Stimulated activated CD4-positive, alpha-beta T cell treated with anti-CD3 and anti-CD28 coated beads, TNF-alpha, amount 100 ng/mL, for 24 hours (primary cell): ENCODE measurements at places on chromosomes 16 and 17.

GRCh38 chr17:12756786-12757185 lies 32.5 kb upstream of the ARHGAP44 start:
- DNase-seq: no peak

DNA sequence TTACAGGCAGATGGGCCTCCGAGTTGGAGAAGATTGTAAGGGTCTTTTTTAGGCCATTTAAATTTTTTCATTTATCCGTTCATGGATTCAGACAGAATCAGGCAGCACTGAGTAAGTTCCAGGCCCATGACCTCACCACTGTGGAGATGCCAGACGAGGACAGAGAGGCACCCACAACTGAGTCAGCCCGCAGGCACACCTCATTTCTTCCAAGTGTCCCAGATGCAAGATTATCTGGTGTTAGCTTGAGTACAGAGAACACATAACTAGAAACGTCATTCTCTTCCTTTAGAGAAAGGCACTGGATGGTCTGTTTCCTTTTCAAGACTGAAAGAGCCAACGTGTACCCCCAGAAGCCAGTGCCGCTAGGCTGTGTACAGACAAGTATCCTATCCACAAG lies 16.9 kb downstream of the CLEC16A start:
- DNase-seq: no peak

DNA sequence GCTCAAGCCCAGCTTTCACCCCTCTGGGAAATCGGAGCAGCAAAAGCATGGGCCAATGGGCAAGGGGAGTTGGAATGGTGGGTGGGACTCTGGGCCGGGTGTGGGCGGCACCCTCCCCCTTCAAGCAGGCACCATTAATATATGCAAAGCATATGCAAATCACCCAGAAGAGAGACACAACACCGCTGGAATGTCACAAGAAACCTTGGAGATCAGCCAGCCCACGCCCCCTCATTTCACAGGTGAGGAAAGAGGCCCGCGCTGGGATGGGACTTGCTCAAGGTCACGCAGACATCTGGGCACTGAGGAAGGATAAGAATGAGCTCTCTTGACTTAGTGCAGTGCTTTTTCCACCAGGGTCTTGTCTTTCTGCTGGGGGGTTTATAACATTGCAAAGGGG lies 4.8 kb downstream of the SRCIN1 start:
- DNase-seq: no peak

DNA sequence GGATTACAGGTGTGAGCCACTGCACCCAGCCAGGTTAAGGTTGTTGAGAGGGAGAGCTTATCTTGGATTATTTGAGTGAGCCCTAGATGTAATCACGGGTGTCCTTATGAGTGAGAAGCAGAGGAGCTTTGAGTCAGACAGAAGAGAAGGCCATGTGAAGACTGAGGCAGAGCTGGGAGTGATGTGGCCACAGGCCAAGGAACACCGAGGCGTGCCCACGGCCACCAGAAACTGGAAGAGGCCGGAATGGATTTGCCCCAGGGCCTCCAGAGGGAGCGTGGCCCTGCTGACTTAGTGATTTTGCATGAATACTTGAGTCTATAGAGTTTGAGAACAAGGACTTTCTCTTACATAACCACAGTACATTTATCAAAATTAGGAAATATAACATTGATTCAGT lies 137.7 kb downstream of the RPTOR start:
- no peak for DNase-seq

- DNase-seq: no peak
Observed at GRCh38 chr17:32015245-32016013, 8.2 kb downstream of the LRRC37B start.

- no peak for DNase-seq
Observed at GRCh38 chr16:28179354-28179753, 32.4 kb downstream of the XPO6 start.

DNA sequence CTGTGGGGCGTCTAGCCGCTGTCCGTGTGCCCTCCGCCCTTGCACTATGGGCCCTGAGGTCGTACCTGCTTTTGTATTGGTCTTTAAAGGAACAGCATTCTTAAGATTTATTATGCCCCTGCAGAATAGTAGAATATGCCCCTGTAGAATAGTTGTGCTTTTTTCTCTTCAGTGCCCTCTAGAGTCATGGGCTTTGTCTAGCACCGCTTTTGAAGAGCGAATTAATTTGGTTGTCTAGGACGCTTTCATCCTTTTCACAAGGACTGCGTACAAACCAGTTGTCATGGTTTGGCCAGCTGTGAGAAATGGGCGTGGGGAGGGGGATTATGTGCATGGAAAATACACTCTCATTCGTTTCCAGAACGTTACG lies 621 bp downstream of the CEP95 start:
- peak; percentile 6 for DNase-seq

DNA sequence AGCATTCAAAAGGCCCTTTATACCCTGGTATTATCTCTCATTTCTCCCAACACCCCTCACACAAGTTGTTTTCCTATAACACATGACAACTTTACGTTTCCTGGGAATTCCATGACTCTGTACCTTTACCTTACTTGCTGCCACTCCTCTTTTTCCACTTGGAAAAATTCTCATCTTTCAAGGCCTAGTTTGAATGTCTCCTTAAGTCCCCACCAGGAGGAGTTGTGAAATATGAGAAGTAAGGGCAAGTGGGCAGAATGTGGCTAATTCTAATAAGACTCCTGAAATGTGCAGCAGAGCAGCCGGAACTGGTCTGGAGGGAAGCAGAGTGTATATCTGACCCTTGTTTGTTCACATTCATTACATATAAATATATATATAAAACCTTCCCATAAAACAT lies 39.7 kb downstream of the BRCA1 start:
- DNase-seq: no peak

DNA sequence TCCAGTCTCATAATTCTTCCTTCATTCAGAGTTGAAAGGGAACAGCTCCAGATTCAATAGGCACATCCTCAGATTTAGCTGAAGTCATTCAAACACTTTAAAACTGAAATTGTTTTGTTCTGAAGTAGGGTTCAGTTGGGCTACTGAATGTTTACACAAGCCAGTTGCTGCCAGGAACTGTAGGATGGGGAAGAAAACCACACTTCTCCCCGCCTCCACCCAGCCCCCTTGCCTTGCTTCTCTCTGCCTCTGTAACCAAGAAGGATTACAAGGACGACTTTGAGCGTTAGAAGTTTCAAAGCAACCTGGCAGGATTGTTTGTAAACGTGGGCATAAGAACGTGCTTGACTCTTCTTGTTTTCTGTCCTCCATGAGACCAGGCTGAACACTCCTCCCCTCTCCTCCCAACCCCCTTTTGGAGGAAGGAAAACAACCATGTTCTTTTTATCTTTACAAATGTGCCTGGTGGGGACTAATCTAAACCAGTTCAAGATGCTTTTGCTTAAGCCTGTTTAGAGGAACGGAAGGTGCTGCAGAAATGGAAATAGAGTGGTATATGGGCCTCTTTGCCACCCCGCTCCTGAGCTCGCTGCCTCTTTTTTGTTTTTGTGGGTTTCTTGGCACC lies 287.9 kb downstream of the FTO start:
- DNase-seq: no peak

GRCh38 chr17:51423421-51424160 lies 163.2 kb downstream of the UTP18 start:
- DNase-seq: no peak

DNA sequence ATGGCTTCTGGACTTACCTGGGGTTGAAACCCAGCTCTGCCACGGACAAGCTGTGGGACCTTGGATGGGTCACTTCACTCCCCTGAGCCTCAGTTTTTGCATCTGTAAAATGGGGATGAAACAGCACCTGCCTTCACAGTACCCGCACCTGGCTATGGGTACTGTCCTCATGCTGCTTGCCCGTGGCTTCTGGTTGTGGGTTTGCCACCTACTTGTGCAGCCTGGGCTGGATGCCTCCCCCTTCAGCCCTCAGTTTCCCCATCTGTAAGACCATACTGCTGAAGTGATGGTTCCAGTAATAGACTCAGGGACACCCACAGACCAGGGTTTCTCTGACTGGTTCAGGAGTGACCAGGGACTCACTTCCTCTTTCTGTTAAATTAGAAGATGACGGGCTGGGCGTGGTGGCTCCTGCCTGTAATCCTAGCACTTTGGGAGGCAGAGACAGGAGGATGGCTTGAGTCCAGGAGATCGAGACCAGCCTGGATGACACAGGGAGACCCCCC lies 9.4 kb downstream of the GLIS2 start:
- no peak for DNase-seq

DNA sequence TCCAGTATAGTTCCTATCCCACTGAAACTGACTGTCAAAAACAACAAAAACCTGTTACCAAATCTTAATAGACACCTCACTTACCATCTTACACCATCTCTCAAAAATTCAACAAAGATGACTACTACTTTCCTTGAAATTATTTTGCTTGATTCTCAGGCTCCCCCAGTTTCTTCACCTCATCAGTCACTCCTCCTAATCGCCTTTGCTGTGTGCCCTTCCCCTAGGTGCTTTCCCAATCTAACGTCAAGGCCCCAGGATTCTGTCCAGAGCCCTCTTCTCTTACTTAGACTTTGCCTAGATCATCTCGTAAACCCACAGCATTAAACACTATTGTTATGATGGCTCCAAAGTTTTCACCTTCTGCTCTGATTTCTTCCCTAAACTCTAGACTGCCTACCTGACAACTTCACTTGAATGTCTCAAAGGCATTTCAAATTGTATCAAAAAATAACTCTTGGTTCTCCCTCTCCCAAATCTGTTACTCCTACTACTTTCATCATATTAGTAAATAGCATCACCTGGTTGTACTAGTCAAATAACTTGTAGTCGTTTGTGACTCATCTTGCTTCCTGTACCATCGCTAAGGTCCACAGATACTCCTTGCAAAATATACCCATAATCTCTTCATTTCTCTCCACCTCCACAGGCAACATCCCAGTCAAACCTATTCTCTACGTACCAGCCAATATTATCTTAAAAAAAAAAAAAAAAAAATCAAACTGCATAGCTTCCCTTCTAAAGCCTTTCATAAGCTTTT lies 18.0 kb downstream of the C16orf87 start:
- no peak for DNase-seq

- no peak for DNase-seq
Observed at GRCh38 chr17:61383689-61384201, 15.9 kb upstream of the TBX2 start.

- DNase-seq: no peak
Observed at GRCh38 chr16:26680671-26681070, 386.1 kb upstream of the C16orf82 start.

- no peak for DNase-seq
Observed at GRCh38 chr16:85720302-85720637, 30.6 kb downstream of the C16orf74 start.

DNA sequence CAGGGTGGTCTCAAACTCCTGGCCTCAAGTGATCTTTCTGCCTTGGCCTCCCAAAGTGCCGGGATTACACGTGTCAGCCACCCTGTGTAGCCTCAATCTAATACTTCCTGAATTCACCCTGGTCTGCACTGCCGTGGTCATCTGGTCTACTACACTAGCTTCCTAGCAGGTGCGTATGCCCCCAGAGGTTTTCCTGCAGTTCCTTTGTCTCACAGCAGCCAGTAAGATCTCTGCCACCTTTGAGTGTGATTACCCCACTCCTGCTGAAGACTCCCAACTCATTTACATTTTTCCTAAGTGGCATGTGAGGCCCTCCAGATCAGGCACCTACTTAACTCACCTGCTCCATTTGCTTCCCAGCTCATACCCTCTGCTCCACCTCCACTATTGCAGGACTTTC lies 5.1 kb upstream of the DDX19A start:
- no peak for DNase-seq

GRCh38 chr17:38919316-38920078 lies 5.9 kb upstream of the LASP1NB start:
- DNase-seq: no peak

DNA sequence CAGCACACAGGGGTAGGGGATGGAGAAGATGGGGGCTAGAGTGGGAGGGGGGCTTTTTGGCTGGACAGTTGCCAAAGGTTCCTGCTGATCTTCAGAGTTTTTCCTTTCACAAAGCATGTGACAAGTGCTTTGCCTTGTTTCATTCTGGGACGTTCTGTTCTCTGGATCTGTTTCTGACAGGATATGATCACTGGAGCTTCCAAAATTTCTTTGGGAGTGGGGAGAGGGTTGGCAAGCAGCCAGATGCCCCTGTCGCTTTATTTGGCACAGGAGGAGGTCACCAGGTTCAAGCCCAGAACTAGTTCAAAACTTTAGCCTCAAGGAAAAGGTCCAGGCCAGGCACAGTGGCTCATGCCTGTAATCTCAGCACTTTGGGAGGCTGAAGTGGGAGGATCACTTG lies 68.5 kb upstream of the TBX2 start:
- DNase-seq: no peak

GRCh38 chr16:74448990-74449389 lies 27.7 kb upstream of the CLEC18B start:
- no peak for DNase-seq

DNA sequence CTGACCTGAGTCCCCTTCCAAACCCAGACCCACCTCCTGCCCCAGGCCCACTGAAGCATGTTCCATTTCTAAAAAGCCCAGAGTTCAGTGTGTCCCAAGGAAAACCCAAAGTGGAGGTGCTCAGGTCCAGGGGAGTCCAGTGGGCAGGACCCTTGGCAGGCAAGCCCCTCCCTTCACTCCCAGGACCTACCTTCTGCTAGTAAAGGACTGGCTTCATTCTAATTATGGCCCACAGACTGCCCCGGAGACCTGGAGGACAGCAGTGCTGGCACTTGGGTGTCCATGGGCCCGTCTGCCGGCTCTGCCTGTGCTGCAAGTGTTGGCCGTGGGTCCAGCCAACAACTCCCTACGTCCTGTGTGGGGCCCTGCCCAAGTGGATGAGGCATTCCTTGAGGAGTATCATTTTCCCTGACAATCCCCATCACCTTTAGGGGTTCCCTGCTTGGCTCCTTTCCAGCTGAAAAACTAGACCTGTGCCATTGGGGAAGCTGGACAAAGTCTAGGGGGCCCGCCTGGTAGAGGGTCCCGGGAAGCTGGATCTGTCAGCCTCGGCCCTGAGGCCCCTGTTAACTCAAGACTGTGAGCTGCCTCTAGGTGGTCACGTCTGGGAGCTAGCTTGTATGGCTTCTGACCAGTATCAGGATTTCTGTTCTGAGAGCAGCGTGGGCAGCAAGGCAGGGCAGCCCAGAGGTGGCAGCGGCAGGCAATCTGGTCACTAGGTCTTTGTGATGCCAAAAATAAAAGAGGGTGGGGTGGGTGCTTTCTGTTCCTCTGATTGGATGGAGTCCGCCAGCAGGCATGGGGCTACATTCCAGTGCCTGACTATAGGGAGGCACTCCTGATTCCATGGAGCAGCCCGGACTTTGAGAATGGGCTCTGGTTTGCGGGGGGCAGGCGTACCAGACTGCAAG lies 8.2 kb downstream of the CBX2 start:
- DNase-seq: no peak

DNA sequence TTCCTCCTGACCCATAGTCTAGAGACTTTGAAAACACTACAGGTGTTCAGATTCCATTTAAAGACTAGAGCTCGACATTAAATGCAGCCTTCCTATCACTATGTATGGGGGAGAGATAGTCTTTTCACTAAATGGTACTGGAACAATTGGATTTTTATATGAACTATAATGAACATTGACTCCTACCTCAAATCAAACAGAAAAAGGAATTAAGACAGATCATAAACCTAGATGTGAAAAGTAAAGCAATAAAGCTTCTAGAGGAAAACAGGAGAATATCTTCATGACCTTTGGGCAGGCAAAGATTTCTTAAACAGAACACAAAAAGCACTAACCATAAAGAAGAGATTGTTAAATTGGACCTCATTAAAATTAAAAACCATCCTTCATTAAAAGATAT lies 18.8 kb upstream of the NOS2 start:
- DNase-seq: no peak
